ENCODE measurements at places on chromosomes 3 and 15.

GRCh38 chr15:33508703-33509102 lies 197.9 kb downstream of the RYR3 start:
- DNase-seq = no peak

- peak; percentile 48 for DNase-seq
These were observed 25.9 kb downstream of the CSTA start for GRCh38 chr3:122350814-122351418.

- DNase-seq = no peak
These were observed 78.7 kb upstream of the TTBK2 start for GRCh38 chr15:42999201-42999779.

DNA sequence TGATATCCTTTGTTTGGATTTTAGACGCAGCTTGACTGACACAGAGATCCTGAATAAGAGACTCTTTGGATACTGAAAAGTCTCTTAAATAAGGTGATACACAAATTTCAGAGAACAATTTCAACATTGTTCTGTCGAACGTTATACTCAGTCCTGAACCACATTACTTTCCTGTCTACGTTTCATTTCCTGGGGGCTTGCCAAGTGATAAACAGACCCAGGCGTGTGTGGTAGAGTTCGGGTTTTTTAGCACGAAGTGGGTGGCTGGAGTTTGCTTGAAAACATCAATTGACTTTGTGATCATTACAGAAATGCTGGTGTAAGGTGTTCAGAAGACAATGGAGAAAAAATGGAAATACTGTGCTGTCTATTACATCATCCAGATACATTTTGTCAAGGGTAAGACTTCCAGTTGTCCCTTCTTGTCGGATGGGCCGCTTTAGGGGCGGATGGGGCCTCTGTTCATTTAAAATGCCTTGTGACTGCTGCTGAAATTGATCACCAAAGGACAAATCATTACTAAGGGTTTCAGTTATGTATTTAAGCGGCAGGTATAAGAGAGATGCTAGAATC lies at the start of gene CD96:
Gene CD96 (plus strand): TSS at position 287 of the 573 bp plus-strand sequence. CDS start 52 bp downstream, at position 339.
- peak; percentile 86 for DNase-seq

DNA sequence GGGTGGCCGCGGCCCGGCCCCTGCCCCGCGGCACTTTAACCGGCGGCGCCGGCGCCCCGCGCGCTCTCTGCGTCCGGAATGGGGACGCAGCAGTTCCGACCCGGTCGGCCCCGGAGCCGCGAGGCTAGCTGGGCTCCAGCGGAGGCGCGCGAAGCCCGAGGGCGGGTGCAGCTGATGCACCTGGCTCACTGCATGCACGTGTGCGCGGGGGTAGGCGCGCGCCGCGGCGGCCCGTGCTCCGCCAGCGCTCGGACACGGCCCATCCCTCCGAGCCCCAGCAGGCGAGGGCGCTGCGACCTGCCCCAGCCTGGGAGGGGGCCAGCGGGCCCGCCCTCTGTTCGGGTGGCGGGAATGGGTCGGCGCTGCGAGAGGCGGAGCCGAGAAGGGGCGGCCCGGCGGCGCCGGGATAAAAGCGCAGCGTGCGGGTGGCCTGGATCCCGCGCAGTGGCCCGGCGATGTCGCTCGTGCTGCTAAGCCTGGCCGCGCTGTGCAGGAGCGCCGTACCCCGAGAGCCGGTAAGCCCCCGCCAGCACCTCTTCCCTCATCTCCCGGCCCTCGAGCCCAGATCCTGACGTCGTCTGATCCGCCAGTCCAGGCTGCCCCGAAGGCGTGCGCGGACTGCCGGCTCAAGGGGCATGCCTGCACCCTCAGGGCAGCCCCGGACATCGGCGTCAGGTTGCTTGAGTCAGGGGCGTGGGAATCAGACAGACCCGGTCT lies at the start of the genes CHDH and IL17RB:
Gene CHDH (minus strand): TSS at position 286 of the 717 bp plus-strand sequence. CDS start 22,411 bp downstream, outside the sequence.
Gene IL17RB (plus strand): TSS at position 435 of the 717 bp plus-strand sequence. CDS start 21 bp downstream, at position 456.
- DNase-seq = peak; percentile 9

GRCh38 chr3:107062310-107062709 lies 314.9 kb upstream of the CCDC54 start:
- no peak for DNase-seq

- DNase-seq = no peak
These were observed 270.6 kb upstream of the HES1 start for GRCh38 chr3:193865339-193865738.

GRCh38 chr15:61393524-61393923 lies 164.4 kb upstream of the RORA start:
- DNase-seq = no peak

DNA sequence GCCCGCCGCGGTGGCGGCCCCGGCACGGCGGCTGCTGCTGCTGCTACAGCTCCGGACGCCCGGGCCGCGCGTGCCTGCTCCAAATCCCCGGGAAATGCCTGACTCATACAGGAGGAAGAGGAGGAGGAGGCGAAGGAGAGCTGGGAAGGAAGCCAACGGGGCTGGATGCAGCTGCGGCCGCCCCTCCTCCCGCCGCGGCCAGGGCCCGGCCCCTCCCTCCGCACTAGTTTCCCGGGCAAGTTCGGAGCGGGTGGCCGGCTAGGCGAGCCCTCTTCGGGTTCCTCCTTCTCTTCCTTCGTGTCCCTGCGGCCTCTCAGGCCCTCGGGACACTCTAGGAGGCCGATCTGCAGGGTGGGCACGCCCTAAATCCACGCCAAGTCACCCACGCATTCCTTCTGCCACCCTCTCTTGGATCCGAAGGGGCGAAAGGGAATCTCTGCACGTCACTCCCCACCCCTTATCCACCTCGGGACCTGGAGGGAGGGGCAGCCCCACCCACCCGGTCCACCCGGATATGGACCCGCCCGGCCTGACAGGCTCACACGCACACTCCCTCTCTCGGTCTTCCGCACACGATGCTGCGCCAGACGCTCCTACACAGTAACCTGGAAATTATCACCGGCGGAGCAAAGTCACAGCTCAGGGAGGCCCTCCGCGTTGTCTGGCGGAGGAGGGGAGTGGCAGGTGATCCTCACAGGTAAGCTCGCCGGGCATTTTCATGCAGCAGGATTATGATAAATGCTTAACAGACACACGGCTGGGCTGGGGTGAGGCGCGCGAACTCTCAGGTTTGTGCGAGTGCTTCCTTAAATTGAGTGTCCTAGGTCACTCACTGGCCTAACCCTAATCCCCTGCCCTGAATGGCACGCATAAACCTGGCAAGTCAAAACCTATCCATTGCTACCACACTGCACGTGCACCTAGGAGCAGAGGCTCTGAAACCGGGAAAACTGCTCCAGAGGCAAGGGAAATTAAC lies at the start of the genes OSBPL10 and ZNF860:
Gene OSBPL10 (minus strand): TSS at position 57 of the 976 bp plus-strand sequence. CDS start 83 bp downstream, outside the sequence.
Gene ZNF860 (plus strand): TSS at position 545 of the 976 bp plus-strand sequence. CDS start 7,330 bp downstream, outside the sequence.
- DNase-seq = peak; percentile 23

DNA sequence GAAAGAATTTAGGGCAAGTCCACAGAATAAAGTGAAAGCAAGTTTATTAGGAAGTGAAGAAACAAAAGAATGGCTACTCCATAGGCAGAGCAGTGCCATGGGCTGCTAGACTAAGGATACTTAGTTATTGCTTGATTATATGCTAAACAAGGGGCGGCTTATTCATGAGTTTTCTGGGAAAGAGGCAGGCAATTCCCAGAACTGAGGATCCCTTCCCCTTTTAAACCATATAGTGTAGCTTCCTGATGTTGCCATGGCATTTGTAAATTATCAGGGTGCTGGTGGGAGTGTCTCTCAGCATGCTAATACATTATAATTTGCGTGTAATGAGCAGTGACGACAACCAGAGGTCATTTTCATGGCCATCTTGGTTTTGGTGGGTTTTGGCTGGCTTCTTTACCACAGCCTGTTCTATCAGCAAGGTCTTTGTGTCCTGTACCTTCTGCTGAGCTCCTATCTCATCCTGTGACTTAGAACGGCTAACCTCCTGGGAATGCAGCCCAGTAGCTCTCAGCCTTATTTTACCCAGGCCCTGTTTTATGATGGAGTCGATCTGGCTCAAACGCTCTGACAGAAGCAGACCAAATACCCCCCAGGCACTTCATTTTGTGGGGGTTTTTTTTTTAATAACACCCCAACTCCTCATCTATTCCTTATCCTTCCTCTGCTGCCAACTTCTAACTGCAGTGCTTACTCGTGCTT lies 103.0 kb upstream of the RARB start:
- no peak for DNase-seq

- DNase-seq = no peak
These were observed 575 bp downstream of the LEO1 start for GRCh38 chr15:51971032-51971374.

GRCh38 chr15:41512512-41512939 lies 1.1 kb downstream of the LTK start:
- no peak for DNase-seq

GRCh38 chr3:48186631-48187300 lies 1.5 kb downstream of the CDC25A start:
- peak; percentile 7 for DNase-seq

DNA sequence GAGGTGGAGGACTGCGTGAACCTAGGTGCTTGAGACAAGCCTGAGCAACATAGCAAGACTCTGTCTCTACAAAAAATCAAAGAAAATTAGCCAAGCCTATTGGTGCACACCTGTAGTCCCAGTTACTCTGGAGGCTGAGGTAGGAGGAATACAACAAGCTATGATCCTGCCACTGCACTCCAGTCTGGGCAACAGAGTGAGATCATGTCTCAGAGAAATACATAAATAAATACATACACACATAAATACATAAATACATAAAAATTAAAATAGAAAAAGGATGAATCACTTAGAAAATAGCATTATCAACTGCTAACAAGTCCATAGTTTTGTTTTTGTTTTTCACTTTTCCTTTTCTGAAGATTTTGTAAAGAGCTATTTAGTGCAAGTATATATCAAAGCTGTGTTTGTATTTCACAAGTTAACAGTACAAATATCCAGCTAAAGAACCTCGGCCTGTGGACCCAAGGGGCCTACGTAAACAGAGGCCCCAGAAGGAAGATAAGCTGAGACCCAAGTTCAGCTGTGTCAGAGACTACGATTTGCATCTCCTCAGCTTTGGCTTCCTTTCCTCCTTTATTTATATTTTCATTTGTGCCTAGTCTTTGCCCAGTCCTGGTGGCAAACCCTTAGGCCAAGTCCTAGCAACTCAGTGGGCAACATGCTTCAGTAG lies 67.1 kb upstream of the ROBO2 start:
- DNase-seq = no peak

GRCh38 chr3:66419036-66419435 lies 81.8 kb downstream of the LRIG1 start:
- no peak for DNase-seq

DNA sequence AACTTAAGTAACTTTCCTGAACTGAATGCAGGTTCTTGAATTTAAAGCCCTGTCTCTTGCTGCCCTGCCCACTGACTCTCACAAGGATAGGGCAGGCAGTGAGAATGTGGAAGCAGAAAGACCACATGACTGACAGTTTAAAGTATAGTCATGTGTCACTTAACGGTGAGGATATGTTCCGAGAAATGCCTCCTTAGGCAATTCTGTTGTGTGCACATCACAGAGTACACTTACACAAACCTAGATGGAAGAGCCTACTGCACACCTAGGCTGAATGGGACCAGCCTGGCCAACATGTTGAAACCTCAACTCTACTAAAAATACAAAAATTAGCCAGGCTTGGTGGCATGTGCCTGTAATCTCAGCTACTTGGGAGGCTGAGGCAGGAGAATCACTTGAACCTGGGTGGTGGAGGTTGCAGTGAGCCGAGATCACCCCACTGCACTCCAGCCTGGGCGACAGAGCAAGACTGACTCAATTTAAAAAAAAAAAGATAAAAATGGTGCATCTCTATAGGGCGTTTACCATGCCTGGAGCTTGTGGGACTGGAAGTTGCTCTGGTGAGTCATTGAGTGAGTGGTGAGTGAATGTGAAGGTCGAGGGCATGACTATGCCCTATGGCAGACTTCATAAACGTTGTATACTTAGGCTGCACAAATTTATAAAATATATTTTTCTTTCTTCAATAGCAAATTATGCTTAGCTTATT lies 18.9 kb upstream of the COPG1 start:
- peak; percentile 63 for DNase-seq

All from activated CD8-positive, alpha-beta T cell treated with anti-CD3 and anti-CD28 coated beads for 36 hours (primary cell).